ENCODE measurements at places on chromosomes 2 and 18.

DNA sequence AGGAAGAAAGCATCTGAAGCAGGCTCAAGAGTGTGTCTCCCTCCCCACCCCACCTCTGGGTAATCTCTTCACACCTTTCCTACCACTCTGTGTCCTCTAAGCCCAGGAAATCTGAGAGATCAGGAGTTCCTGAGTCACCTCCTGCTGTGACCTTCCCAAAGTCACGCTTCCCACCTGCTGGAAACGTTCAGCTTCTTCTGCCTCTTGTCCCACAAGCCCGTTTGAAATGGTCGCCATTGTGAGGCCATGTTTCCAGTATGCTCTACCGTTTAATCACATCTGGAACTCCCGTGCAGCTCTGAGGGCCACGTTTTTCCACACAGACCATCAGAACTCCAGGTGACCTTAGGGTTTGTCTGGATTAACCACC, 25.9 kb downstream of the GREB1 start:
- no peak for DNase-seq

GRCh38 chr2:30448866-30449265, 1.8 kb downstream of the LCLAT1 start:
- no peak for DNase-seq

GRCh38 chr18:79935925-79936324, 15.5 kb downstream of the SLC66A2 start:
- DNase-seq, result no peak

GRCh38 chr2:45435316-45435715, 175.8 kb downstream of the SRBD1 start:
- DNase-seq, result peak; percentile 90

GRCh38 chr2:68031043-68031442, 31.8 kb downstream of the C1D start:
- peak; percentile 9 for DNase-seq

DNA sequence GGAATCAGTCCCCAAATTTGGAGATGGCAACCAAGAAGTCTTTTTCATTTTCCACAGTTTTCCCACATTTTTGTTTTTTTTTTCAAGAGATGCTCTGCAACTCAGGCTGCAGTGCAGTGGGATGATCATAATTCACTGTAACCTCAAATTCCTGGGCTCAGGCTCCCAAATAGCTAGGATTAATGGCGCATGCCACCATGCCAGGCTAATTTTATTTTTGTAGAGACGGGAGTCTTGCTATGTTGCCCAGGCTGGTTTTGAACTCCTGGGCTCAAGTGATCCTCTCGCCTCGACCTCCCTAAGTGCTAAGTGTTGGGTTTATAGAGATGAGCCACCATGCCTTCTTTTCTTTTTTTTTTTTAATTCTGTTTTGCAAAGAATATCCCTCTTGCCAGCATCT, 35.2 kb downstream of the PCBP1 start:
- no peak for DNase-seq

- DNase-seq, result no peak
Observed at GRCh38 chr2:70648961-70649360, 95.3 kb upstream of the TGFA start.

GRCh38 chr2:222823183-222823930, 37.5 kb upstream of the ACSL3 start:
- no peak for DNase-seq

DNA sequence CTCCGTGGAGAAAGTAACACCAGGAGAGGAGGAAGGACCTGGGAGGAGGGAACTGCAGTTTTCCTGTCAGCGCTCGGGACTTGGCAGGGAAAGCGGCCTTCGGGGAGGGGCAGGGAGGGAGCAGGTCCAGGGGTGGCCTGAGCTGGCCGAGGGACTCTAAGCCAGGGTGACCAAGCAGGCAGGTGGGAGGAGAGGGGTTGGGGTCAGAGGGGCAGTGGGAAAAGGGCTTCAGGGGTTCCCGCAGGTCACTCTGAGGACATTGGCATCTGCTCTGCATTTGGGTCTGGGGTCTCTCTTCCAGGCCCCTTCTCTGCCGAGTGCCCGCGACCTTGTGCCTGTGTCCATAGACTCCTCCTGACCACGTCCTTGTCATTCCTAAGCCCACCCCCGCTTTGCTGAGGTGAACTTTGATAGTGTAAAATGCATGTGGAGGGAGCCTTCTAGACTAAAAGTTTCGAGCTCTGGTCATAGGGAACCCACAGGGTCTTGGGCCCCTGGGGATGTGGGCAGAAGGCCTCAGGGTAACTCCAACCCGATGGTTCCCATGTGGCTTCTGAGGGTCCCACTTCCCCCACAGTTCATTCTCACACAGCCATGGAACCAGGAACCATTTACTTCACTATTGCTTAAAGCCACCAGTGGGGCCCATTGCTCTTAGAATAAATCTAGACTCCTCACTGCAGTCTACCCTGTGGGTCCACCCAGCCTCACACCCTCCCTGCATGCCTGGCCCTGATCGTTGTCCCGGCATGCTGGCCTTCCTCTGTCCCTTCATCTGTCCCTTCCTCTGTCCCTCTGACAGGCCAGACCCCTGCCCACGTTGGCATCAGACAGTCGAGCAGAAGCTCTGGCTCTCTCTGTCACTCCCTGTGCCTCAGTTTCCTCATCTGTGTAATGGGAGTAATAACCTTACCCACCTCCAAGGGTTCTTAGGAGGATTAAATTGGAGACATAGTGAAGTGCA, 229.2 kb downstream of the SEPTIN10 start:
- no peak for DNase-seq

GRCh38 chr18:26919627-26920026, 54.1 kb upstream of the AQP4 start:
- peak; percentile 18 for DNase-seq

GRCh38 chr2:120845277-120845676, 109.6 kb downstream of the GLI2 start:
- no peak for DNase-seq

- DNase-seq, result no peak
Observed at GRCh38 chr2:109353806-109354745, 225.1 kb downstream of the SH3RF3 start.

DNA sequence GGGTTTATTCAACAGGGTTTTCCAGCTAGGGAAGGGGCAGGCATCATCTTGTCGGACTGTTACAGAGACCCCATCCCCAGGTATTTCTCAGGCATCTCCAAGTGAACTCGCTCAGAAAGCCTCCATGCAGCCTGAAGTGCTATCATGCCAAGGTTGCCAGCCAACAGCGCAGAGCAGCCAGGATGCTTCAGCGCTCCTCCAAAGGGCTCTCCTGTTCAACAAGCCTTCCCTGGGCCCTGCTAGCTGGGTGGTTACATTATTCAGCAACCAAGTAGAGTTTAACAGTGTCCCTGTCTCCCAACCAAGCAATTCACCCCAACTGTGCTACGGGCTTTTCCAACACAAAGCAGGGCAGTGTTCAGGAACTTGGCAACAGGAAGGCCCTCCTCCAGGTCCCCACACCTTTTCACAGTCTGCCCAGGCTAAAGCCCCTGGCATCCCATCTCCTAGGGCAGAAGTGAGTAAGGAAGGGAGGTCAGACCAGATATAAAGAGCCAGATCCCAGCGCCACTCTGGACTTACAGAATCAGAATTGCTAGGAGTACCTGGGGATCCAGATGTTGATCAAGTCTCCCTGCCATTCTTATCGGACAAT, 52.9 kb downstream of the ZBTB7C start:
- no peak for DNase-seq

DNA sequence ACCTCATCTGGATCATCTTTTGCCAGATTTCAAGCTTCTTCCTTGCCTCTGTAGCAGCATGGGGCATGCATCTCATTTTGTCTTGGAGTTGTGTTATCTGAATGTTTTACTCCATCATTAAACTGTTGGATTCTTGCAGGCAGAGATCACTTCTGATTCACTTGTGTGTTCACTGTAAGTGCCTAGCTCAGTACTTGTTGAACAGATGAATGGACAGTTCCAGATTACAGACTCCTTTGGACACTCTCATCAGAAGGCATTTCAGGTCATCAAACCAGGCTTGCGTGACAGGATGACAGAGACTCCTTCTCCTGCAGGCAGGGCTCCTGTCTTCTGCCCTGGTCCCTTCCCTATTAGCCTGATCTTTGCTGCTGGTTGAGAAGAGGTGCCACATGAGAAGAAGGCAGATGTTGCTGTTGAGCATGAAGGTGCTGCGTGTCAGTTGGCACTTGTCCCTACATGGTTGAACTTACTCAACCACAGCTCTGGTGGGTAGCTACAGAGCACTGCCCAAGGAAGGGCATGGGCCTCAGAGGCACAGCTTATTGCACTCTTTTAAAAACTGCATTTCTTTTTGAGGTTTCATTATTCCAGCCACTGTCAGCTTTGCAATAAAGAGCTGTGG, 58.9 kb downstream of the INPP4A start:
- DNase-seq, result no peak

DNA sequence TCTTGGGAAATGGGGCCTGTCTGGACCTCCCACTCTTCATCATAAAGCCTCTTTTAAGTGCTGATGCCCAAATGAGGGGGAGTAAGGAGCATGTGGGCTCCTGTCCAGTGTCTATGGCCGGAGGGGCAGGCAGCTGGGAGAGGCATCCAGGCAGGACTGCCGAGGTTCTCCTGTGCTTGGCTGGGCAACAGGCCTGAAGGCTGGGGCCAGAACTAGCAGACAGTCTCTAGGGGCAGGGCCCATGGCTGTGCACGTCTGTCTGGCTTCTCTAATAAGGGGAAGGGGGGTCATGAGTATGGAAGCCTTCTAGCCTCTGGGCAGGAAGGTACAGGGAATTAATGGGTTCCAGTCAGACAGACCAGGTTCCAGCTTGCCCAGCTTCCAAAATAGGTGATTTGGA, 128.6 kb downstream of the SMAD2 start:
- DNase-seq, result no peak

DNA sequence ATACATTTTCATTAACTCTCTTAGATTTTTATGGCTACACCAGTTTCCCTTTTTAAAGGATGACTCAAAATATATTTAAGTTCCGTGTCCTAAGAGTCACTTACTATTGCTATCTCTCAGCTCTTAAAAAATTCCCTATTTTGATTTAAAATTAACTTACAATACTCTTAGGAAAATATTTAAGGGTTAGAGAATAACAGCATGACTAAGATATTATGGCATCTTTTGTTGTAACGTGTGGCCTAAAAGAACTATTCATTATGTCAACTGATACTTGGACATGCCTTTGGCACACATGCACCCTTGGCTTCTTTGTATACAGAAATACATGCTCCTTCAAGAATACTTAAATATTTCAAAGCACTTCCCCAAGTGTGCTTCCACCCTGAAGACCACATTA, 42.3 kb downstream of the SCN3A start:
- peak; percentile 62 for DNase-seq

DNA sequence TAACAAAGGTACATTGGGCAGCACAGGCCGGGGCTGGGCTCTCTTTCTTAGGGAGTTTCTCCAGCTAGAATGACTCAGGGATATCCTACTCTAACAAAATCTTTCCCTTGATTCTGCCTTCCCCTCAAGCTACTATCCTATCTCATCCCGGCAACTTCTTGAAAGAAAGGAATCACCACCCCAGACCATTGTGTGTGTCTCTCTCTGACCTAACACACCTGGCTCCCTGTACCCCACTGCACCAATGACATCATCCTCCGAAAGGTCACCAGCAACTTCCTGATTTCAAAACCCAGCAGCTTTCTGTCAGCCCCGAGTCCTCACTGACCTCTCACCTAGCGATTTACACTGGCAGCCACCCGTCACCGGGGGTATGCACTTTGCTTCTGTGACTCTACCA, 72.1 kb upstream of the MAP4K4 start:
- DNase-seq, result no peak
